Adrenal gland (tissue), 19 donors: ENCODE measurements at places on chromosomes 11 and 22. TPM values are rescaled to one million over a fixed set of nuclear protein-coding genes. Genes with fewer than 3 reads are reported as not detected.

GRCh38 chr11:118806400-118806799 is 15.4 kb upstream of the DDX6 start:
- DNase-seq = no peak
- H3K27me3 ChIP-seq = no peaks in the 10 kb centered on the region
- no peak overlapping the region for H3K4me3 ChIP-seq
- no peaks in the 10 kb centered on the region for H3K4me1 ChIP-seq
- H3K27ac ChIP-seq = no peak overlapping the region
- no peaks in the 10 kb centered on the region for H3K36me3 ChIP-seq

- no peak overlapping the region for H3K27ac ChIP-seq
- no peaks in the 10 kb centered on the region for H3K36me3 ChIP-seq
- H3K27me3 ChIP-seq = no peaks in the 10 kb centered on the region
- no peak overlapping the region for H3K4me3 ChIP-seq
Observed at GRCh38 chr22:20009018-20009491, 7.6 kb downstream of the ARVCF start.

- H3K36me3 ChIP-seq = no peaks in the 10 kb centered on the region
- no peaks in the 10 kb centered on the region for H3K27me3 ChIP-seq
Observed at GRCh38 chr22:44360668-44361381, 48.1 kb upstream of the SHISAL1 start.

The PATE2 gene
- total RNA-seq = not detected

The DEFB131B gene
- total RNA-seq = not detected
